ENCODE measurements at places on chromosomes 13 and 19.

- DNase-seq: no peak
Observed at GRCh38 chr19:5121266-5122120, 152.6 kb downstream of the KDM4B start.

DNA sequence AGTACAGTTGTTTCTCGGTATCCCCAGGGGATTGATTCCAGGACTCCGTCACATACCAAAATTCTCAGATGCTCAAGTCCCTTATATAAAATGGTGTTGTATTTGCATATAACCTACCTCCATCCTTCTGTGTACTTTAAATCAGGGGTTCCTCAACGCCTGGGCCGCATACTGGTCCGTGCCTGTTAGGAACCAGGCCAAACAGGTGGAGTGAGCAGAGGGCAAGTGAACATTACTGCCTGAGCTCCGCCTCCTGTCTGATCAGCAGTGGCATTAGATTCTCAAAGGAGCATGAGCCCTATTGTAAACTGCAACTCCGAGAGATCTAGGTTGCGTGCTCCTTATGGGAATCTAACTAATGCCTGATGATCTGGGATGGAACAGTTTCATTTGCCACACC, 42.2 kb upstream of the KCTD4 start:
- DNase-seq: no peak

DNA sequence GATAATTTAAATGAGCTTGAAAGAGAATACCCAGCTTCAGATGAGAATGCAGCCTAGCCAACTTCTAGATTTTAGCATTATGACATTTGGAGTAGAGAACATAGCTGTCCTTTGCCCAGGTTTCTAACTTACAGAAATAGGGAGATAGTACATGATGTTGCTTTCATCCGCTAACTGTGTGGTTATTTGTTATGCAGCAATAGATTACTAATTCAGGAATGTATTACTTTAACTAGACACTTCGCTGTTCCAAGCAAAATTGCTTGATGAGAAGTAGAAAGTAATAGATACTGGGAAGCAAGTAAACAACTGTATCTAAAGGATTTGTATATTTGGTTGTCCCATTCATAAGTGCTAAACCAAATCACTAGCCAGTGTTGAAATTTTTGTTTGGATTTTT, 790.9 kb upstream of the PRR20A start:
- DNase-seq: no peak

DNA sequence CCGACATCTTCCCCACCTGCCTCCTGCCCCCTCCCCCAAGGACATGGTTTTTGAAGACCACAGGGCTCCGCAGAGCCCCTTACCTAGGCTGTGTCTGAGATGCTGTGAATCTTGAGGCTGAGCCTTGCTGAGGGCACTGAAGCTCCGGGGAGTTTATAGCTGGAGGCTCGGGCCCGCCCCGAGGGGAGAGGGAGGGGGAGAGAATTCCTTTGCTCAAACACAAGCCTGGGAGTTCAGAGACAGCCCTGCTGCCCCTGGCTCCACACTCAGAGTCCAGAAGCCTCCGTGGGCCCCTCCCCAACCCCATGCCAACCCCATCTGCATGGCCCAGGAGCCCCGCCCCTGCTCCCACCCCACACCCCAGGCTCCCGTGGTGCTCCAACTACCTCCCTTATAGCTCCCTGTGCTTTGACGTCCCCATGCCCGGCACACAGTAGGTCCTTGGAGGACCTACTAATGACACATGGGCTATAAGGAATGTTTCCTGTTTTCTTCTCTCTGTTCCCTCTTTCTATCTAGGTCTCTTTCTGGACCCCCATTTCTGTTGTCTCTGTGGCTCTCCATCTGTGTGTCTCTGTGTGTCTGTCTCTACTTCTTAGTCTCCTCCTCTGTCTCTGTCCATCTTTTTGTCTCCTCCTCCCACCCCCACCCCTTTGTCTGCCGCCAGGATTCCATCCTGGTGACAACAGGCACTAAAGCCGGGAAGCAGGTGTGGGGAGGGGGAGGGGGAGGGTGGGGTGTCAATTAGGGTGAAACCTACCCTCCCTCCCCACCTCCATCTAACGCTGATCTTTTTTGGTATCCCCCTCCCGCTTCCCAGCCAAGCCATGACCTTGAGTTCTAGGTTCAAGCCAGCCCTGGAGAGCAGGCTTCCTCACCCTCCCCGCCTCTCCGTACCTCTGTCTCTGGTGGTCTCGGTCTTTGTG, at the start of gene TNNT1:
Gene TNNT1 (minus strand): TSS at position 129 of the 926 bp plus-strand sequence. CDS start 2,049 bp downstream, outside the sequence.
- DNase-seq: no peak

DNA sequence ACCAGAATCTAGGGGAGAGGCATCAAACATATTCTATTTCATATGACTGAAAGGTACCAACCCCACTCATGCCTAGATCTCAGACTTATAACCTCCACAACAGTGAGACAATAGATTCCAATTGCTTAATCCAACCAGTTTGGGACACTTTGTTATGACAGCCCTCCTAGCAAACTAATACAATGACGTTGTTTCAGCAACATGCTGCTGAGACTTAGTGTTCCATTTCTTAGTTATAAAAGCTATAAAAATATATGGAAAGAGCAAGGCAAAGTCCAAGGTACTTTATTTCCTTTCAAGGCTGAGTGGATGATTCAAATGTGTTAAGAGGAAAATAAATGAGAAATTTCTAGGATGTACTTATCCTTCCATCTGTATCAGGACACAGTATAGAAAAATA, 352.0 kb downstream of the FGF14 start:
- no peak for DNase-seq

GRCh38 chr19:20661150-20661819, at the start of gene ZNF626:
ZNF626 (minus strand) TSS chr19:20661571; CDS start chr19:20661446, 125 bp downstream.
- no peak for DNase-seq

GRCh38 chr19:14497228-14497921, 1.4 kb upstream of the GIPC1 start:
- DNase-seq: no peak

DNA sequence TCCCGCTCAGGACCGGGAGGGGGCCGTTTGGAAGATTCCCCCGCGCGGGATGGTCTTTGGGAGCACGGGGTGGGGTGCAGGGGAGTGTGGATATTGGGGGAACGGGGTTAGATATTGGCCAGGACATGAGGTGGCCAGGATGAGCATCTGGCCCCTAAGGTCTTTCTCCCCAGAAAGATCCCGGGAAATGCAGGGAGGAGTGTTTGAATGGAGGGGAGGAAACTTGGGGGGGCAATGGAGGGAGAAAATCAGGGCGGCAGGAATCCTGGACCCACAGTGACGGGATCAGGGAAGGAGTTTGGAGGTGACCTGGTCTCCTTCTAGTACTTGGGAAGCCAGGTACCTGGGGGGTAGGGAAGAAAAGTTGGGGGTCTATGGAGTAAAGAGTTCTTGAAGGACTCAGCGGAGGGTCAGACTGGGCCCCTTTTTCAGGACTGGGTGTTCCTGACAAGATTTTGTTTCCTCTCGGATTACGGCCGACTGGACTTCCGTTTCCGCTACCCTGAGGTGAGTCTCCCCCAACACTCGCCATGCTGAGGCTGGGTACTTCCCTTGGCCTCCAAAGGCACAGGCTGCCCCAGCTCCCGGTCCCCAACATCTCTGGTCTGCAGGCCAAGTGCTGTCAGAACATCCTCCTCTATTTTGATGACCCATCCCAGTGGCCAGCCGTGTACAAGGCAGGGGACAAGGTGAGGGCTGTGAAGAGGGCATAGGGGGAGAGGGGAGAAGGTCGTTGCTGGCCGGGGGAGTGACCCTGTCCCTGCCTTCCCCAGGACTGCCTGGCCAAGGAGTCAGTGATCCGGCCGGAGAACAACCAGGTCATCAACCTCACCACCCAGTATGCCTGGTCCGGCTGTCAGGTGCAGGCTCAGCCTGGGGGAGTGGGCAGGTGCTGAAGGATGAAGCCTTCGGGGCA, 989 bp downstream of the TMEM145 start:
- DNase-seq: no peak

- DNase-seq: no peak
Observed at GRCh38 chr13:113077953-113078901, 27.4 kb upstream of the F7 start.

DNA sequence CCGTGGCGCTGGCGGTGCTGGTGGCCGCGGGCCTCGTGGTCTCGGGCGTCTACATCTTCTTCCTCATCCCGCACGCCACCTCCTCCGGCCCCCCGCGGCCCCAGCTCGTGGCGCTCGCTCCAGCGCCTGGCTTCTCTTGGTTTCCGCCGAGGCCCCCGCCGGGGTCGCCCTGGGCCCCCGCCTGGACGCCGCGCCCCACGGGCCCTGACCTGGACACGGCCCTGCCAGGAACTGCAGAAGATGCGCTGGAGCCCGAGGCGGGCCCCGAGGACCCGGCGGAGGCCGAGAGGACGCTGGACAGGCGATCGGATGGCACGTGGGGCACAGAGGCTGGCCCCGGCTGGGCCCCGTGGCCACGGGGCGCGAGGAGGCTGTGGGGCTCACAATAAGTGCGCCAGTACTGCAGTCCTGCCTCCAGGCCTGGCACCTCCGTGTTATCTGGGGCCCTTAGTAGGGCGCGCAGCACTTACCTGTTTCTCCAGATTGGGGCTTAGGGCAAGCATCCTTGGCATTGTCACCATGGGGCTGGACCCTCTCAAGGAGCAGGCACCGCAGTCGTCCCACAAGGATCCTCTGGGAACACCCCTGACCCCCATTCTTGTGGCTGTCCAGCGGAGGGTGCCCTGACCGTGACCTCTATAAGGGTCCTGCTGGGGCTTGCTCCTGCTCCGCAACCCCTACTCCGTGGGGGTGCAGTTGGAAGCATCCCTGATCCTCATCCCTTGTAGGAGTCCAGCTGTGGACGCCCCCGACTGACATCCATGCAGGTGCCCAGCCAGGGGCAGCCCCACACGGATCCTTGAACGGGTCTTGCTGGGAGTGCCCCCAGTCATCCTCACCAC, 1.5 kb downstream of the RNF225 start:
- DNase-seq: no peak

DNA sequence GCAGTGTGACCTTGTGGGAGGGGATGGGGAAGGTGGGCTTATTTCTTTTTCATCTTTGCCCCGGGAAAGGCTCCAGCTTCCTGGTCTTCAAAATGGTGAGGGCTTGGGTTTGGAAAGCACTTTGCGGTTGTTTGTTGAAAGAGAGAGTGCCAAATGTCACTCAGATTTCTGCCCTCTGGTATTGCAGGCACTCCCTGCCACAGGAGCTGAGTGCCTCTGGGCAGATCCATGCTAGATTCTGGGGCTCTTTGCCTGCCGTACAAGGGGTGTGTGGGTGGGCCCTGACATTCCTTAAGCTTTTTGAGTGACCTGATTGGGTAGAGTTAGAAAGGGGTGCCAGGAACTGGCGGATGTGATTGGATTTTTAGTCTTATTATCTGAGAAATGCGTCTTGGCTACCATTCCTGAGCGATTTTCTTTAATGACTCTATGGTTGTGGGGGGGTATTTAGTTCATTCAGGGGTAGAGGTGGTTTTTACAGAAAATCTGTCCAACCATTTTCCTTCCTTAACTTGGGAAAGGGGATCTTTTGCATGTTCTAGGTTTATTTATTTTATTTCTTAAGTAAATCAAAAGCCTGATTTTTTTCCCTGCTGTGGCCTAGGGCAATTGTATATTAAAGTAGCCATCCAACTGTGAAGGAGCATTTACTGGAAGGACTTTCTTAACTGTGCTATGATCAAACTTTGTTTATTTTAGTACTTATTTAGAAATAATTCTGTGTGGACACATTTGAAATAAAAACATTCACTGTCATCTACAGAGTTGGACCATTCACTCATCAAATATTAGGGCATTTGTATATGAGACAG, 3.2 kb downstream of the ARHGAP35 start:
- no peak for DNase-seq

GRCh38 chr13:23554000-23554399, 16.2 kb upstream of the TNFRSF19 start:
- DNase-seq: no peak

DNA sequence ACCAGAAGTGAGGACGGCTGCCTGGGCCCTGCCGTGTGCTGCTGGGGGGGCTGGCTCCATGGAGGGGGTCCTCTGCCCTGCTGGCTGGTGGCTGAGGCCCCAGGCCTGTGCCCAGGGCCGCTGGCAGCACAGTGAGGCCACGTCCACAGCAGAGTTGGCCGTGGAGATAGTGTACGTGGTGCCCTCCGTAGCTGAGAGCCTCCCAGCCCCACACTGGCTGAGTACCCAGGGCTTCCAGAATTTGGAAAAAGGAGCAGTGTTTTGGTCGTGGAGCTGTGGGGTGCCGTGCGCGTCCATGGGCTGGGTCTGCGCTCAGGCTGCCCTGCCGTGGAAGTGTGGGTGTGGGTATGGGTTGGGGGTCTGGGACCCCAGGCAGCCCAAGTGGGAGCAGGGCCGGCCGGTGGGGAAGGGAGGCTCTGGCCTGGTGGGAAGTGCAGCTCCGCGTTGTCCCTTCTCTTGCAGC, 5.9 kb downstream of the PTBP1 start:
- no peak for DNase-seq

DNA sequence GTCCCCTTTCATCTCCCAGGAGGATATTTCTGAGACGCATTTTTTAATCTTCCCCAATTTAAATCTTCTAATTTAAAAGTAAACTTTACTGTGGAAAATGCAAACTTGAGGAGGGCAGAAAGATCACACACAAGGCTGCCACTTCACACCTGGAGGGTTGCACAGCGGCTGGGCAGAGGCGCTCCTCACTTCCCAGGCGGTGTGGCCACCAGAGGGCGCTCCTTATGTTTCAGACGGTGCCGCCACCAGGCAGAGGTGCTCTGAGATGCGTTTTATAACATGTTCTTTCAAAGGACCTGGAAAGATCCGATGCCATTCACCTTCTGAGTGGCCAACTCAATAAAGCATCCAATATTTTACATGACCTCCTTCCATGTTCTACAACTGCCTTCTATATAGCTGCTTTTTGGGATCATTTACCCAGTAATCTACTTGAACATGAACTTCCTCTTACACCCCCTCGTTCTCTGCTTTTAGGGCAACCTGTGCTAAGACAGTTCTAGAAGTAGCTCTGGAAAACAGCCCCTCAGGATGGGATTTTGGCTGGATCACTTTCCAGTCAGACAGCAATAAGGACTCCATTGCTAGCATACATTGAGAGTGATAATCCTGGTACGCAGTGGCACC, 14.8 kb upstream of the MTUS2 start:
- DNase-seq: peak; percentile 50

- DNase-seq: peak; percentile 32
Observed at GRCh38 chr19:45250832-45251451, at the start of gene MARK4. MARK4 (plus strand) TSS chr19:45251271; CDS start chr19:45251589, 318 bp downstream.
